ENCODE measurements at places on chromosomes 1 and 21. TPM values are rescaled to one million over a fixed set of nuclear protein-coding genes. Genes with fewer than 3 reads are reported as not detected.

DNA sequence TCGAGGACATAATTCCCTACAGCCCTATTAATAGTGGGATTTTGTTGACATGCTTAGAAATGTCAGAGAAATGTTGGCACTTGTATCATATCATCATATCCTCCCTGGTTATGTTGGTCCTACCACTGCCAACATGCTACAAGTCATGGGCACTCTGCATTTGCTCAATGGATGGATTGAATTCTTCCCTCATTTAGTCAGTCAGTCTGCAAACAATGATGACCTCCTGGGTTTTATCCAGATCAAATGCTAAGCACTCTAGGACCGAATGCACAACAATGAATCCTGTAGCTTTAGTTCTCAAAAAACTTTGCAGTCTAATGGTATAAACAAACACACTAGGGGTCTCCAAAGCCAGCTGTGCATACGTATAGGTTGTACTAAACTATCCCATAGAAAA is 357.2 kb upstream of the DPYD start:
- DNase-seq: no peak

GRCh38 chr21:29187944-29188343 is 57.5 kb downstream of the MAP3K7CL start:
- peak; percentile 74 for DNase-seq

GRCh38 chr21:44297525-44298290 is 2.1 kb upstream of the PFKL start:
- peak; percentile 66 for DNase-seq

DNA sequence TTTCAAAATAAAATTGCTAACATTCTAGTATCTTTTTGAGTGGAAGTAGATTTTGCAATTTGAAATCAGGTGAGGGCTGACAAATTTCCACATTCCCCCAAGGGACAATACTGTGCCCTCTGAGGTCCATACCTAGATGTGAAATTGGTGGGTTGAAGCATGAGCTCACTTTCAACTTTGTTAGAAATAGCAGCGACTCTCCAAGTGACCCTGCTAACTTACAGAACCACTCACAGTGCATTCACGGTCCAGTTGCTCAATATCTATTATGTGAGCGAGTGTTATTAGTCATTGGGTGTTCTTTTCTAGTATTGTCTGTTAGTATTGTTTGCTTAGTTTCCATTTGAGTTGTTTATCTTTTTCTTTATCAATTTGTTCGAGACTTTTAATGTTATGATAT is 53.6 kb upstream of the ASB17 start:
- DNase-seq: peak; percentile 12

GRCh38 chr1:230399321-230400006 is 26.7 kb downstream of the PGBD5 start:
- DNase-seq: no peak

GRCh38 chr21:44893948-44894656 is 20.6 kb upstream of the PTTG1IP start:
- no peak for DNase-seq

DNA sequence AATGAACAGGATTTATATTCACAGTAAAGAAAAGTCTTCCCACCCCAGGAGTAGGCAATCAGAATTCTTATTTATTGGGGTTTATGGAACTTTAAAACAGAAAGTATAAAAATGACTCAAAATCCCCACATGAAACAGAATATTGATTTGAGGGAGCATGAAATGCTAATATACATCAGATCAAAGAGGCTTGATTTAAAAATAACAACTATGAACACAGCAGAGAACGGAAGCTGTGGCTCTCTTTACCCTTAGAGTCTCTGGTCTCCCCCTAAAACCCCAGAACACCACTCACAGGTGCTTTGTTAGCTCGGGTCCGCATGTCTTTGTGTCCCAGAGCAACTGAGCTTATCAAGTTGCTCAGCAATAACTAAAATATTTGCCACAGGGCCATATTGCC is 31.2 kb upstream of the FASLG start:
- DNase-seq: no peak

DNA sequence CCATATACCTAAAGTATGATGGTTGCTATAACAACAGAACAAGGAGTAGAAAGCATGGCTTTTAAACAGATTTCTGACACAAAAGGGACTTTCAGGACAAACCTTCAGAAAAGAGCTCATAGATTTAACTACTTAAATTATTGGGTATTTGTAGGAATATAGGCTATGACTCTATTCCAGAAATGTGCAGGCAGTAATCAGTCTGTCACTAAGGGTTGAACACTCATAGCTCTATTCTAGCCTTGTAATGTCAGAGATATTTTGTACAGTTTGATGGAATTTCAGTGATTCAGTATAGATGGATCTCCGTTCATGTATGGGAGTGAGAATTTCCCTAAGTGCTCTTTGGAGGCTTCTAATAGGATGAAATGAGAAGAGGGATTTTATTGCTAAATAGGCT is 82.8 kb downstream of the EXTL2 start:
- DNase-seq: no peak

DNA sequence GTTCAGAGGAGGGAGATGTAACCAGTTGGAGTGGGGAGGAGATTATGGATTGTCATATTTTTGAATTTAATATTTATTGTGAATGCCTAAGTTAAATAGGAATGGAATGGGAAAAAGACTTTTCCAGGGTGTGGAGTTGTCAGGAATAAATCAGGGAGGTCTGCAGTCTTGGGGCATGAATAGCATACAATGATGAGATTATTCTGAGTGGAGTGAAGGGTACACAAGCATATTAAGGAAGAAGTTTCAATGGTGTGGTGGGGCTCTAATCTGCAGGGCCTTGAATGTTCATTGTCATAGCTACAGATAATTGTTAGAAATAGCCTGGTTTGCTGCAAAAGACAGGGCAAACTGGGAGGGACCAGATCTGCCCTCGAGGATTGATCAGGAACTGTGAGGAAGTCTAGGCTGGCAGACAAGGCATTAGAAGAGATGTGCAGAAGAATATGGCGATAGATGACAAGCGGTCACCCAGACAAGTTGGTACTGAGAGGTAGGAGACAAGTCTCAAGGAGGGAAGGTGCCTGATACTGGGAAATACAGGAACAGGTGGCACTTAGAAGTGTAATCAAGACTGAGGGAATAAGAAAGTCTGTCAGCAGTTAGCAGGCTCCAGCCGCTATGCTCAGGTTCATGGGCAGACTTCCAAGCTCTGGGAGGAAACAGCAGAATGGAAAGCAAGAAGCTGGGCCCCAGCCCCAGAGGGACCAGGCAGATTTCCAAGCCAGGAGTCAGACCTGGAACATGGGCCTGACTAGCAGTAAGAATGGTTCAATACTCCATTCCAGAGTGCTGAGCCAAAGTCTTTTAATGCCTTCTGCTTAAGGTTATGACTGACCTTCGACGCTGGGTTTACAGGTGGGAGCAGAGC is 20.9 kb upstream of the RGL1 start:
- peak; percentile 61 for DNase-seq

DNA sequence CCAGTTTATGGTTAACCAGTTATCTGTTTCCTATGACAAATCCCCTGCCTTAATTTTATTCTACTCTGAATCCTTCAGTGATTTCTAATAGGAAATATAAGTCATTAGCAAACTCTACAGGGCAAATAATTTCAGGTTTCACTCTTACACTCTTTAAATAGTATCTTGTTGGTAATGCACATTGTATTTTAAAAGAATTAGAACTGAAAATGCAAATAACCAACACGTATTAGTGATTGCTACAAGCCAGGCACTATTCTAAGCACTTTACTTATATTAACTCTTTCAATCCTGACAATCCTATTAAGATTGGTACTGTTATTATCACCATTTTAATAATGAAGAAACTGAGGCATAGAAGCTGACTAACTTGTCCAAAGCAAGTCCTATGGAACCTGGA is 48.3 kb upstream of the LHX8 start:
- DNase-seq: no peak

DNA sequence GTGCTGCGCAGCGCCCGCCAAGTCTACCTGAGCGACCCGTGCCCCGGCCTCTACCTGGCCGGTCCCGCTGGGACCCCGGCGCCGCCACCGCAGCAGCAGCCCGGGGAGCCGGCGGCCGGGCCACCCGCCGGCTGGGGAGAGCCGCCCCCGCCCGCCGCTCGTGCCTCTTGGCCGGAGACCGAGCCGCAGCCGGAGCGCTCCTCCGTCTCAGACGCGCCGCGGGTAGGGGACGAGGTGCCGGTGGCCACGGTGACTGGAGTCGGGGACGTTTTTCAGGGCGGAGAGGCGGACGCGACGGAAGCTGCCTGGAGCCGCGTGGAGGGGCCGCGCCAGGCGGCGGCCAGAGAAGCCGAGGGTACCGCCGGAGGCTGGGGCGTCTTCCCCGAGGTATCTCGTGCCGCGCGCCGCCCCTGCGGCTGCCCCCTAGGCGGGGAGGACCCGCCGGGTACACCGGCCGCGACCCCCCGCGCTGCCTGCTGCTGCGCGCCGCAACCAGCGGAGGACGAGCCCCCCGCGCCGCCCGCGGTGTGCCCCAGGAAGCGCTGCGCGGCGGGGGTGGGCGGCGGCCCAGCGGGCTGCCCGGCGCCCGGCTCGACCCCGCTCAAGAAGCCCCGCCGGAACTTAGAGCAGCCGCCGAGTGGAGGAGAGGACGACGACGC is 646 bp downstream of the IER5 start:
- DNase-seq: no peak

DNA sequence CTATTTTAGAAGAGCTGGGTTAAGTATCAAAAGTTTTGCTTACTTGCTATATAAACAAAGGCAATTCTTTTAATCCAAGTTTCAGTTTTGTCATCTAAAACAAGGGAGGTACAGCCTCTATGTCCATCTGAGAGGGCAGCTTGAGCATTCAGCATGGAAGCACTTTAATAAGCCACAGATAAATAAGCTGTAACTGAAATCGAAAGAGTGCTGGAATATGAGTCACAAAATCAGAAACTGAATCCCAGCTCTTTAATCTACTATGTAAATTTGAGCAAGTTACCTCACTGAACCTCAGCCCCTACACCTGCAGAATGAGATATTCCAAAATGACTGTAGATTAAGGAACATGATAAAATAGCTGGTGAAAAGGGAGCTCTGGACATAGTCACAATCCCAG is 80.0 kb upstream of the HP1BP3 start:
- no peak for DNase-seq

DNA sequence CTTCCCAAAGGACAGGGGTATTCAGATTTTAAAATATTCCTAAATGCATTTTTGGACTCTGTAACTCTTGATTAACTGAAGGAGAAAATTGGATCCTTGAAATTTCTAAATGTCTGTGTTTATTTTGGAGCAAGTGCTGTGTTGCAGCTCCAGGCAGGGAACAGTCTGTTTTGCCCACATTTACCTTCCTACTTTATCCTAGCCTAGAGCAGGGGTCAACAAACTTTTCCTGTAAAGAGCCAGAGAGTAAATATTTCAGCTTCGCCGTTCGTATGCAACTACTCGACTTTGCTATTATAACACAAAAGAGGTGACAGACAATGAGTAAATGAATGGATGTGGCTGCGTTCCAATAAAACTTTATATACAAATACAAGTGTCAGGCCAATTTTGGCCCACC is 402.2 kb downstream of the GPATCH2 start:
- DNase-seq: no peak

DNA sequence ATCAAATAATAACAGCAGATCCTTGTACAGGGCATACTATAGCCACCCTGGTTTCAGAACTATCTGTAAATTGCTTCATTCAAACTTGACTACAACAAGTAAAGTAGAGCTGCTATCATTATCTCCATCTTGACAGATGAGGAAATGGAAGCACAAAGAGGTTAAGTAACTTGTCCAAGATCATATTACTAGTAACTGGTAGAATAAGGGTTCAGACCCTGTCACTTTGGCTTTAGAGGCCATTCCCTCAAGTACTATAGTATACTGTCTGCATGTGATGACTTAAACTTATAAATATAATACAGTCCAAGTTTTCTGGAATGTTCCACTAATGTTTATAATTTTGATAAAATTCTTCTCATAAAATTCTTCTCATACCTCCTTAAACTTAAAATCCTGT is 24.8 kb downstream of the PGM1 start:
- no peak for DNase-seq

- no peak for DNase-seq
These were observed 60.2 kb downstream of the SKI start for GRCh38 chr1:2288311-2288710.

DNA sequence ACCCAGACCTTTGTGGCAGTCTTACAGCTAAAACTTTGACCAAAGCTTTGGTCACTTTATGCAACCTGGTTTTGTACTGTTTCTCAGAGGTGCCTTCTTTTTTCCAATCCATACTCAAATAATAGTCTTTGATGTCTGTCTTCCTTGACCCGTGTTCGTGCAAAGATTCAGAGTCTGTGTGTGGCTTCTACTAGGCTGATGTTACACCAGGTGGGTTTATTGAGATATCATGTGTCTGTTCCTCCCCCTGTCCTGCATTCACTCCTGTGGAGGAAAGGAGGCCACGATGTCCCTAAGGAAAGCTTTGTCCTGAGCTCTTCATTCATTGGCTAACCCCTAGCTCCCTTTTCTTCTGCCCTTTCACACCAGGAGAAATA is 15.0 kb upstream of the IKBKE start:
- DNase-seq: no peak

DNA sequence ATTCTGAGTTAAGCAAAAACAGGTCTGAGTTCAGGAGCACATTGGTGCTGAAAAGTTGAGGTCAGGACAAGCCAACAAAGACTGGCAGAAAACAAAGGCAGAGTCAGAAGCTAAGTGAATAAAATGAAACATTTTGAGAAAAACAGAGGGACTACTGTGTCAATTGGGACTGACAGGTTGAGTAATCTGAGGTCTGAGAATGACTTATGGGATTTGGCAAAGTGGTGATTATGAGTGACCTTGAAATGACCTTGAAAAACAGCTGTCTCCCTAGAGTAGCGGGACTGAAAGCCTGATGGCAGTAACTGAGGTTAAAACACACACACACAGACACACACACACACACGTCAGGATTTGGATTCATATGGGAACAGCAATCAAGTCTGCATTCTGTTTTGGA is 8.8 kb upstream of the COG2 start:
- peak; percentile 65 for DNase-seq

DNA sequence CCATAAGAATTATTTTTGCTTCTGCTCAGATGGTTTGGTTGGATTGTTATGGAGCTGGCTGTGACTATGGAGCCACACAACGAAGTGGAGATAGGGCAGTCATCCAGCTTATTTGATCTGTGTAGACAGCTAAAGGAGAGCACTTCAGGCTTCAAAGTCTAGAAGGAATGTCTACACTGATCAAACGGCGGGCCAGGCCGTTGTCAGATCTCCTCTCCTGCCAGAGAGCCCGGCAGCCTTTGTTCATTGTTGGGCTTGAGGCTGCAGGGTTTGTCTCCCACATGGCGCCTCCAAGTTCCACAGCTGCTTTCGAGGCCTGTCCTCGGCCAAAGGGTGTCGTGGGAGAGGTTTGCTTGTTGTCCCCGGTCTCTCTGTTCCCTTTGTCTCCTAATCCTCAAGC is 2.8 kb upstream of the STMN1 start:
- no peak for DNase-seq

Gene FMN2
- total RNA-seq: 34.0 TPM

Gene CATSPERE
- 0.11 TPM for total RNA-seq

Gene RNU1-1
- not detected for total RNA-seq

Gene OR2T35
- total RNA-seq: not detected

Gene NR5A2
- not detected for total RNA-seq

Gene ADCY10
- total RNA-seq: not detected

Gene CD247
- not detected for total RNA-seq

Gene PLEKHA6
- 36.2 TPM for total RNA-seq

Gene OR2T29
- total RNA-seq: not detected

Gene PKP1
- not detected for total RNA-seq

Data from LHCN-M2 (cell line).